ENCODE measurements at places on chromosomes 2 and 18. TPM values are rescaled to one million over a fixed set of nuclear protein-coding genes. Genes with fewer than 3 reads are reported as not detected.

SERPINB2 gene
- total RNA-seq: 0.81 TPM

DNA sequence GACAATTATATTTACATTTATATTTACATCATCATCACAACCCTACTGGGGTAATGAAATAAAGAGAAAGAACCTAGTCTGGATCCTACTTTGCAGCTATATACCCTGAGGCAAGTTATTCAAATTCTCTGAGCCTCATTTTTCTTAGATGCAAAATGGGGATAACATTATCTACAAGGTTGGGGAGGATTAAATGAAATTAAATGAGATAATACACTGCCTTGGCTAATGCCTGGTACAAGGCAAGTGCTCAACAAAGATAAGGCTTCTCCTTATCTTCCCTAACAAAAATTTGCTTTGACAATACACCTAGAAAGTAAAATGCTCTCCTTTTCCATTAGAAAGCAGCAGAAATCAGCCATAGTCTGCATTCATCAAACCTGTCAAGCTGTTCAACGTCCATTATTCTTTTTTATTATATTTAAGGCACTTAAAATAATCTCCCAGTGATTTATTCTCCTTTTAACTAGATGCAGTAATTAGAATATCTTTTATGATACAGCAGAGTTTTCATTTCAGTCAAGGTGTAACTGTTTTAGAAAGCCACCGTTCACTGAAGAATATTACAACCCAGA is 44.8 kb downstream of the TCF4 start:
- no peak for DNase-seq

- DNase-seq: peak; percentile 56
These were observed 31.0 kb downstream of the MTERF4 start for GRCh38 chr2:241070811-241071676.

DNA sequence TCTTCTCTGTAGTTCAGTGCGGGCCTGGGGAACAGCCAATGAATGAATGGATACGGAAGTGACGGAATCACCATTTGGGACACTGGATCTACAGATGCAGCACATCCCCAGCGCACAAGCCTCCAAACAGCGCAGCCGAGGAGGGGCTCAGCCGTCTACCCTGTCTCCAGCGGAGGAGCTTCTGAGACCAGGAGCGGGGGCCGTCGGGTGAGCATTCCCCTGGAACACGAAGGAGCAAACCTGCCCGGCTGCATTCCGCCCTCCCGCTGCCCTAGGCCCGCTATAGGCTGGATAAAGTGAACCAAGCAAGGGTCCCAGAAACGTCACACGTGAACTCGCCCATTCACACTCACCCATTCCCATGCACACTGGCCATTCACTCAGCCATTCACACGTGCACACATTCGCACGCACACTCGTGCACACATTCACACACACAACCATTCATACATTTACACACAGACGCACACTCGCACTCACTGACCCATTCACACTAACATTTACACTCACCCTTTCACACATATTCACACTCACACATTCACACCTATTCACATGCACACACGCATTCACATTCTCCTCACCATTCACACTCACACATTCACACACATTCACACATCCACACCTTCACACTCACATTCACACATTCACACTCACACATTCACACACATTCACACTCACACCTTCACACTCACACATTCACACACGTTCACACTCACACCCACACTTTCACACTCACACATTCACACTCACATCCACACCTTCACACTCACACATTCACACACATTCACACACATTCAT is 63.4 kb downstream of the BIN1 start:
- DNase-seq: peak; percentile 59

C2orf81 gene
- not detected for total RNA-seq

DNA sequence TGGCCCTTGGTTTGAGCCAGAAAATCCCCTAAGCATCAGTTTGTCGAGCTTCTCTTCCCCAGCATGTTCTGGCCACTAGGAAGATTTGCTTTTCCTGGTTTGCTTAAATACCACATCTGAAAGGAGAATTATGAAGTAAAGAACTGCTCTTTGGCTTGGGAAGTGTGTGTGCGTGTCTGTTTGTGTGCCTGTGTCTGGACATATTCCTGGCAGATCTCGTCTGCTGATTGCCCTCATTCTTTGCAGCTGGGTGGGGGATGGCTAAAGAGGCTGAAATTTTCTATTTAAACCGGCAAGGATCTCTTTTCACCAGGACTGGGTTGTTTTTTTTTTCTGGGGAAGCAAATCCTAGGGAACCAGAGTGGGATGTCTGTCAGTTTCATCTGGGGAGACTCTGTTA is 57.3 kb upstream of the MBOAT2 start:
- no peak for DNase-seq

Measured in sigmoid colon (tissue), 7 donors.